Testis (tissue), 5 donors: ENCODE measurements at places on chromosomes 2 and 18.

DNA sequence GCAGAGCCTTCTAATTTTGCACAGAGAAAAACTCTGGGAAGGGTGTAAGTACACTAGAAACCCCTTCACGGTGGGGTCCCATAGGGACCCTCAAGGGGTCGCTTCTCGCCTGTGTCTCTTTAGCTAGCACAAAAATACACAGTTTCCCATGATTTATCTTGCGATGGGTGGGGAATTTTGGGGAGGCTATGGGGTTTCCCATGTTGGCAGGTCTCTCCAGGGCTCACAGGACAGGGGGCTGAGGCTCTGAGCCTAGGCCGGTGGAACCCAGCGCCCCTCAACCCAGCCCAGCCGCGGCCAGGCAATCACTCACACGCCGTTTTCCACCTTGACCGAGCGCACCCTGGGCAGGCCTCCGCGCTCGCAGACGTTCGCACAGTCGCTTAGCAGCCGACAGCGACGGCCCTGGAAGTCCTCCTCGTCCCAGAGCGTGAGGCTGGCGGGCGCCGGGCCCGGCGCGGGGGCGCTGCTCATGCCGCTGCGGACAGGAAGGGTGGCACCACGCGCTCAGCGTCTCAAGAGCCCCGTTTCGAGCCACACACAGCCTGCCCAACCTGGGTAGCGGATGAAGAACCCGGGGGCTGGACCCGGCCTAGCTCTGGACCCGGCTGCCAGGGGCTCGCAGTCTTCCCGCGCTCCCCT is 398 bp downstream of the CRYBA2 start:
- H3K4me1 ChIP-seq = peaks cover 15% of the 10 kb centered on the region
- DNase-seq = no peak
- no peaks in the 10 kb centered on the region for H3K36me3 ChIP-seq
- peak overlapping the region; percentile 4 for H3K4me3 ChIP-seq
- H3K27me3 ChIP-seq = no peaks in the 10 kb centered on the region

- H3K27ac ChIP-seq = no peak overlapping the region
- H3K4me1 ChIP-seq = no peaks in the 10 kb centered on the region
- H3K27me3 ChIP-seq = no peaks in the 10 kb centered on the region
- H3K36me3 ChIP-seq = no peaks in the 10 kb centered on the region
Observed at GRCh38 chr18:9126337-9126736, 10.2 kb upstream of the ANKRD12 start.

GRCh38 chr2:32363597-32363996 is 6.8 kb downstream of the BIRC6 start:
- H3K4me3 ChIP-seq = no peak overlapping the region
- H3K36me3 ChIP-seq = no peaks in the 10 kb centered on the region
- no peak for DNase-seq
- H3K4me1 ChIP-seq = peaks cover 16% of the 10 kb centered on the region
- no peaks in the 10 kb centered on the region for H3K27me3 ChIP-seq
- H3K27ac ChIP-seq = no peak overlapping the region

DNA sequence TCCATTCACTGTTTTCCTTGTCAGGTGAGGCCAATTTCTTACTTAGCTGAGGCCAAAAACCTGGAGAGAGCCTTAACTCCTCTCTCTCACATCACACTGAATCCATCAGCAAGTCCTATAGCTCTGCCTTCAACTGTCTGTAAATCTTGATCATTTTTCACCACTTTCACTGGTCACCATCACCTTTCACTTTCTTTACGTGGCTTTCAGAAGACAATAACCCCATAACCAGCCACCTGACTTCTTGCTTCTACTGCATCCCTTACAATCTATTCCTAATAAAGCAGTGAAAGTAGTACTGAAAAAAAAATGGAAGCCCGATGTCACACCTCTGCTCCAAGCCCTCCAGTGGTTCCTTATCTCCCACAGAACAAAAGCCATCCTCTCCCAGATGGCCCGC is 7.7 kb downstream of the LOXL3 start:
- no peaks in the 10 kb centered on the region for H3K27me3 ChIP-seq
- H3K4me1 ChIP-seq = peaks cover 9% of the 10 kb centered on the region
- no peaks in the 10 kb centered on the region for H3K36me3 ChIP-seq
- no peak overlapping the region for H3K4me3 ChIP-seq
- DNase-seq = no peak

GRCh38 chr2:42096869-42097591 is 49.2 kb downstream of the PKDCC start:
- H3K27me3 ChIP-seq = no peaks in the 10 kb centered on the region
- no peaks in the 10 kb centered on the region for H3K36me3 ChIP-seq
- no peak for DNase-seq

GRCh38 chr2:74602586-74603281 is 45.4 kb downstream of the M1AP start:
- H3K27ac ChIP-seq = no peak overlapping the region
- DNase-seq = no peak
- no peaks in the 10 kb centered on the region for H3K27me3 ChIP-seq

DNA sequence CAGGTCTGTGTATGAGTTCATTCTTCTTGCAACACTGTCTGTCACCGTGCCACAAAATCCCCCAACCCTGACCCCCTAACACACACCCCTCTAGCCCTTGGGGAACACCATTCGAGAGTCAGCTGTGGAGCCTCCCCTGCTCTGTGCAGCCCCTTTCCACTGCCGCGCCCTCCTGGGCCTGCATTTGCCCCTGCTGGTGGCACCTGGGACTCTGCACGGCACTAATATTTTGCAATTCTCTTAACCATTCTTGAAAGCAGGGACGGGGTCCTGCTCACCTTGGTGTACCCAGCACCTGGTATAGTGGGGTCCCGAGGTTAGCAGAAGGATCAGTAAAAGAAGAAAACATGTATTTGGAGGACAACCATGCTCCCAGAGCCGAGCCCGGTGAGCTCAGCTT is 124.0 kb downstream of the HDAC4 start:
- DNase-seq = no peak
- no peaks in the 10 kb centered on the region for H3K27me3 ChIP-seq
- H3K27ac ChIP-seq = no peak overlapping the region
- peaks cover 30% of the 10 kb centered on the region for H3K4me1 ChIP-seq
- H3K36me3 ChIP-seq = no peaks in the 10 kb centered on the region

GRCh38 chr2:25654801-25655200 is 18.6 kb downstream of the DTNB start:
- H3K27me3 ChIP-seq = no peaks in the 10 kb centered on the region
- H3K4me1 ChIP-seq = no peaks in the 10 kb centered on the region
- no peak overlapping the region for H3K27ac ChIP-seq
- DNase-seq = no peak
- H3K4me3 ChIP-seq = no peak overlapping the region

DNA sequence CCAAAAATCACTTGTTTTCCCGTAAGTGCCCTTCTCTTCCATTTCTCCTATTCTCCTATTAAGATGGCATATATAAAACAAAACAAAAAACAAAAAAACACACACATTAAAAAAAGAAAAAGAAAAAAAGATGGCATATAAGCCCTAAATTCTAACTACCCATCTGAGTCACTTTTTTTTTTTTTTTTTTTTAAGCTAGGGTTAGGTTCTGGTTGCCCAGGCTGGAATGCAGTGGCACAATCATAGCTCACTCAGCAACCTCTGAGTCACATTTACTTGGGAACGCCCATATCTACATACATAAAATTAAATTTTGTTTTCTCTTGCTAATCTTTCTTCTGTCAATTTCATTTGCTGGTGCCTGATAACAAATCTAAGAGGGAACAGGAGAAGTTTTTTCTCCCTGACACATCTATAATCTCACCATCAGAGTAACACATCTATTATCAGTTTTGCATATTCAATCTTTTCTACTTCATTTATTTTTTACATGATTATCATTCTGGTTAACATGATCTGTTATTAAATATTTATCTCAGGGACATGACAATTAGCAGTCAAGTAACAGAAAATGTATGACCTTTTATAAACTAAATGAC is 52.1 kb downstream of the EEF1B2 start:
- H3K27ac ChIP-seq = no peak overlapping the region
- no peaks in the 10 kb centered on the region for H3K36me3 ChIP-seq
- H3K4me1 ChIP-seq = peaks cover 10% of the 10 kb centered on the region
- no peak for DNase-seq
- H3K4me3 ChIP-seq = no peak overlapping the region

GRCh38 chr2:175463589-175464310 is 282.2 kb upstream of the ATP5MC3 start:
- DNase-seq = peak; percentile 20
- no peaks in the 10 kb centered on the region for H3K36me3 ChIP-seq

DNA sequence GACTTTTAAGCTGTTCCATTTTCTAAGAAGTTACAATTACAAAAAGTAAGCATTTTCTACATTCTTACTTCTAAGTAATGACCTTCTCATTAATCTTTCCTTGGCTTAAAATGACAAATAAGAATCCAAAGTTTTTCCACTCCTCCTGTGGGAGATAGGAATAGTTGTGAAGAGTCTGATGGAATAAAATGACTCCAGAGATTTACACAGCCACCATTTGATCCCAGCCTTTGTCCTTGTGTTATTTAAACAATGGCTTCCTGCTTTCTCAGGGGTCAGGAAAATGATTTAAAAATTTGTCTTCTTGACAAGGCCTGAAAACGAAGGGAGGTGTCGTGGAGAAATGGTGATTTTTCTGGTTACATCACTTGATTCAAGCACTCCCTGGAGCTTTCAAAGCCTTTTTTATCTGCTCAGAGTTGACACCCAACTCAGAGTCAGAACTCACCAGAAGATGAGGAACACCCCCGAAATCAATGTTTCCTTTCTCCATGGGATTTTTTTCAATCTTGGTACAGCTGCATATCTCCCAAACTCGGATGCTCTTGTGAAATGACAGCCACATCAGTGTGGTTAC is 106.5 kb downstream of the GALNT3 start:
- H3K4me1 ChIP-seq = no peaks in the 10 kb centered on the region
- H3K27ac ChIP-seq = no peak overlapping the region
- no peaks in the 10 kb centered on the region for H3K27me3 ChIP-seq
- no peaks in the 10 kb centered on the region for H3K36me3 ChIP-seq
- DNase-seq = no peak

DNA sequence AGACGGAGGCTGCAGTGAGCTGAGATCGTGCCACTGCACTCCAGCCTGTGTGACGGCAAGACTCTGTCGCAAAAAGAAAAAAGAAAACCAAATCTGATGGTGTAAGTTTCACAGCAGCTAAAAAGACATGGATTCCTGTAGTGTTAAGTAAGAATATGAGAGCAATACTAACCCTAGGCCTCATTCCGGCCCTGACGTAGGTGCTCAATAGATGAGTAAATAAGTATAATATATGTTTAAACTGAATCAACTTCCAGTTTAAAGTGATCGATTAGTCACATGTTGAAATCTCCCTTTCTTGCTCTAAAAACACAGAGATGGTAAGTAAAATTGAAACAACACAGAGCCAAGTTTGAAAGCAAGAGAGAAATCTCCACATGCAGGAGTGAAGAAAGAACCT is 8.0 kb downstream of the ME2 start:
- H3K27me3 ChIP-seq = no peaks in the 10 kb centered on the region
- H3K4me3 ChIP-seq = no peak overlapping the region
- no peak for DNase-seq

- H3K27me3 ChIP-seq = no peaks in the 10 kb centered on the region
- H3K27ac ChIP-seq = no peak overlapping the region
- H3K4me1 ChIP-seq = peaks cover 3% of the 10 kb centered on the region
- H3K36me3 ChIP-seq = no peaks in the 10 kb centered on the region
Observed at GRCh38 chr2:144835634-144836350, 315.9 kb upstream of the ZEB2 start.

DNA sequence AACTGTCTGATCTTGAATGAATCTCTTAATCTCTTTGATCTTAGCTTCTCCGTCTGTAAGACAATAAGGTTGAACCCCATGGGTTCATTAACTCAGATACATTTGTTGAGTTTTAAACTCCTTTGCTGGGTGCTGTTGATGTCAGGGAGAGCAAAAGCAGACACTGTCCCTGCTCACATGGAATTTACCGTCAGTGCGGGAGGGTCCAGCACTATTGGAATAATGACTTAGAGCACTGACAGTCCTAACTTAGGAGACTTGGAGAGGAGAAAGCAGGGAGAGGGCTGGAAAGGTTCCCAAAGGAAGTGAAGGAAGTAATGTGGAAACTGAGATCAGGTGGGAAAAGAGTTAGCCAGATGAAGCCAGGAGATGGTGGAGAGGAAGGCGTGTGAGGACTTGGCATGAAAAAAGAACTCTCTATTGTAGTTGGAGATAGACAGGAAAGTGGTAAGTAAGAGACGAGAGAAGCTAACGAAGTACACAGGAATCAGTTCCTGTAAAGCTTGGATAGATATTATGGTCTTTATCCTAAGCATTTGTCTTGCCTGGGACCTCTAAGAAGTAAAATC is 141.4 kb upstream of the SERTAD2 start:
- no peaks in the 10 kb centered on the region for H3K36me3 ChIP-seq
- H3K4me3 ChIP-seq = no peak overlapping the region
- no peaks in the 10 kb centered on the region for H3K27me3 ChIP-seq
- no peak overlapping the region for H3K27ac ChIP-seq

GRCh38 chr2:138235041-138235440 is 266.5 kb upstream of the SPOPL start:
- H3K4me1 ChIP-seq = peaks cover 4% of the 10 kb centered on the region
- H3K36me3 ChIP-seq = no peaks in the 10 kb centered on the region
- DNase-seq = no peak

DNA sequence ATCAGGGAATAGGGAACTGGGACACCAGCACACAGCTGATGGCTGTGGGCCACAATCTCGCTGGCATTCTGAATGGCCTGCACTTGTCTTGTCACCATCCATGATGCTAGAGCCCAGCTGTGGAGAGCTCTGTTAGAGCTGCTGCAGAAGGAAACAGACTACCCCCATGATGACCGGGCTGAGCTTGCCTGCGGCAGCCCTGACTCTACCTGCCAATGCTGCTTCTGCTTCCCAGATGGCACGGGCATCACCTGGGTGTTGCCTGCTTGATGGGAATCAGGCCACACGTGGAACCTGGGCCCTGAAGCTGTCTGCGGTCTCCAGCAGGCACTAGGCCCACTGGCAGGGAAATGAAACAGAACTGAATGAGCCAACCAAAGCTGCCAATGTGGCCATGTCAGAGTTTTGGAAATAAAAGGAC is 11.2 kb upstream of the DAW1 start:
- H3K36me3 ChIP-seq = no peaks in the 10 kb centered on the region
- no peak for DNase-seq
- H3K4me3 ChIP-seq = no peak overlapping the region
- H3K4me1 ChIP-seq = peaks cover 13% of the 10 kb centered on the region

- peaks cover 28% of the 10 kb centered on the region for H3K4me1 ChIP-seq
- no peak overlapping the region for H3K4me3 ChIP-seq
- H3K27me3 ChIP-seq = no peaks in the 10 kb centered on the region
- DNase-seq = no peak
Observed at GRCh38 chr2:120547662-120548061, 188.0 kb upstream of the GLI2 start.

- H3K27ac ChIP-seq = no peak overlapping the region
- no peak overlapping the region for H3K4me3 ChIP-seq
- no peaks in the 10 kb centered on the region for H3K27me3 ChIP-seq
- H3K4me1 ChIP-seq = no peaks in the 10 kb centered on the region
Observed at GRCh38 chr18:48997985-48998831, 47.4 kb upstream of the SMAD7 start.

DNA sequence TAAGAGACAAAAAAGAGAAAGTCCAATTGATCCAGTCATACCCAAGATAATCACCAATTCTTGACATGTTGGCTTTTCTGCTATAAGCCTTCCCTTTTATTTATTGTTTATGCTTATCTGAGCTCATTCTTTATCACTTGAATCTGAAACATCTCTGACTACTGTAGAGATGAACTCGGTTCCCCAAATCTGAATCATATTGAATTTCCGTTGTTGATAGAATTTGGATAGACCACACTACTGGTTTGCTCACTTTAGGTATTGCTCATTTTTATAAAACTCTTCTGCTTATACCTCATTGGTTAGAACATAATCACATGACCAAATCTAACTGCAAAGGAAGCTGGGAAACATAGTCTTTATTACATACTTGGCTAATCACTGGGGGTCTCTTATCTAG is 236.9 kb downstream of the TRIB2 start:
- H3K4me1 ChIP-seq = no peaks in the 10 kb centered on the region
- no peaks in the 10 kb centered on the region for H3K27me3 ChIP-seq
- no peak for DNase-seq
- no peaks in the 10 kb centered on the region for H3K36me3 ChIP-seq
- H3K27ac ChIP-seq = no peak overlapping the region
